ENCODE measurements at places on chromosomes 13 and 19.

DNA sequence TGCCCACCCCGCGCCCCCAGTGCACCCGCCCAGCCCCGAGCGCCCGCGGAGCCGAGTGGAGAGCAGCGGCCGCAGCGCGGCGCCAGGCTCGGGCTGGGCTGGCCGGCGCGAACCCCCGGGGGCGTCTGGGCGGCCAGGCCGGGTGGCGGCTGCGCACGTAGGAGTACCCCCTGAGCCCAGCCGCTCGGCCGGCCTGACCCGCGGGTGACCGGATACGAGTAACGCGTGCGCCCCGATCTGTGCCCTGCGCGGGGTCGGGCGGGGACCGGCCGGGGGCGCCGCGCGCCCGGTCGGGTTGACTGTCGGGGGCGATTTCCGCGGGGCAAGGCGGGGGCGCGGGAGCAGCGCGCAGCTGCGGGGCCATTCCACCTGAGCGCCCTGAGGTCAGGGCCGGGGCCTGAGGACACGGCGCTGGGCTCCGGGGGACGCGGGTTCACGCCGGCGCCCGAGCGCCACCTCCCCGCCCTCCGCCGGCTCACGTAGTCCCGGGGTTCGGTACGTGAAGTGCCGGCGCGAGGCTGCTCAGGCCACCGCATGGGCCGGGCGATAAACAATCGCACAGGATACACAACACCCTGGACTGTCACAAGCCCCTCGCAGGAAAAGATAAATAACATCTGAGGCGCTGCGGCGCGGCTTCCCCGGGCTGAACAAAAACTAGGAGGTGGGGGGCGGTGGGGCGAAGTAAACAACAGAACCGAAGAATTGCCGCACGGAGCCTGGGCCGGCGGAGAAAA, 37.6 kb upstream of the FLT1 start:
- DNase-seq = peak; percentile 31

DNA sequence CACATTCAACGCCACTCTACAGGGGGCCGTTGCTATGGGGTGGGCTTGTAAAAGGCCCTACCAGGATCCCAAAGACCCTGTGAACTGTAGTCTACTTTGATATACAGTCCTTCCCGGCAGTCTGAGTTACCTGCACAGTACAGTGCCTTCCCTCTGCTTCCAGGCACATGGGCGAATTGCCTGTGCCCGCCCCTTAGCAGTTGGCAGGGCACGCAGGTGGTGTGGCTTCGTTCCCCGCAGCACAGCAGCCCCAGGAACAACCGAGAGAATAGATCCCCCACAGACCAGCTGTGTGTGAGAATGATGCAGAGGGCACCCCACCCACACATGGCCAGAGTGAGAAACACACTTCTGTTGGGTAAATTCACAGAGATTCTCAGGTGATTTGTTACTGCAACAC, 60.6 kb downstream of the MRPL57 start:
- no peak for DNase-seq

GRCh38 chr19:30447553-30447870, 75.3 kb downstream of the ZNF536 start:
- DNase-seq = no peak

- DNase-seq = no peak
Observed at GRCh38 chr19:5495792-5496191, 40.6 kb downstream of the ZNRF4 start.

GRCh38 chr13:113764793-113765563, 6.0 kb downstream of the TMEM255B start:
- DNase-seq = no peak

DNA sequence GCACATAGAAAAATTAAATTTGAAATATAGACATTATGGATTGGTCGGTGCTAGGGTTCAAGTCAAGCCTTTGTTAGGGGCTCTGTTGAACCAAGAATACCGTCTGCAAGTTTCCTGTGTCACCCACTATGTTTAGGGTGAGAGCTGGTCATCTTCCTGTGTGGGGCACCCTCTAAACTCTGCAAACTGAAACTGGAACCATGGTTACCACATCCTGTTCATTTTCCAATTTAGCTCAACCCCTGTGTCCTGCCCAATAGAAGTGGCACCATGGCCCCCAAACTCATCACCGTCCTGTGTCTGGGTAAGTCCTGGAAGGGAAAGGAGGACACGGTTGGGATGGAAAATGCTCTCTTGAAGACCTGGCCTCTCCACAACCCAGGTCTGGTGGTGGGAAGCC, 29.9 kb downstream of the LAIR2 start:
- no peak for DNase-seq

- peak; percentile 16 for DNase-seq
Observed at GRCh38 chr13:98144801-98145350, 2.0 kb downstream of the FARP1 start.

DNA sequence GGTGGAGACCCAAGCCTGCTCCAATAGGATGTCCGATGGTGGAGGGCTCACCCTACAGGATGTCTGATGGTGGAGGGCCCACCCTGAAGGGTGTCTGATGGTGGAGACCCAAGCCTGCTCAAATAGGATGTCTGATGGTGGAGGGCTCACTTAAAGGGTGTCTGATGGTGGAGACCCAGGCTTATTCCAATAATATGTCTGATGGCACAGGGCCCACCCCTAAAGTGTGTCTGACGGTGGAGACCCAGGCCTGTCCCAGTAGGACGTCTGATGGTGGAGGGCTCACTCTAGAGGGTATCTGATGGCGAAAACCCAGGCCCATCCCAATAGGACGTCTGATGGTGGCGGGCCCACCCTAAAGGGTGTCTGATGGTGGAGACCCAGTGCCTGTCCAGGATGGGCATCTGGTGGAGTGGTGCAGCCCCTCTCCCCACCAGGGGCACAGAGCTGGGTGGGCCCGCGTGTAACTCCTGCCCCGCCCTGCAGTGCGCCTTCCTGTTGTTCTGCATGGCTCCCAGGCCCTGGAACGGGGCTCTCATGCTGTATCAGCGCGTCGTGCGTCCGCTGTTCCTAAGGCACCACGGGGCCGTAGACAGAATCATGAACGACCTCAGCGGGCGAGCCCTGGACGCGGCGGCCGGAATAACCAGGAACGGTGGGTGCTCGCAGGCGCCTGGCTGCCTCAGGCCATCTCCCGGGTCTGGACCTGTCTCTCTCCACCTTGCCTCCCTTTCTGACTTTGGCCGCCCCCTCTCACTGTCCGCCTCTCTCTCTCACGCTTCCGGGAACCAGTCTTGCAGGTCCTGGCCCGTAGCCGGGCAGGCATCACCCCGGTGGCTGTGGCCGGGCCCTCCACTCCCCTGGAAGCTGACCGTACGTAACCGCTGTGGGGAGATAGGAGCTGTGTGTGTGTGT, 5.1 kb downstream of the REEP6 start:
- DNase-seq = no peak

- peak; percentile 99 for DNase-seq
Observed at GRCh38 chr19:8412783-8413628, at the start of gene MARCHF2. Gene MARCHF2, plus strand, starts transcription at chr19:8413305. Its CDS starts 8,536 bp downstream, at chr19:8421841.

- no peak for DNase-seq
Observed at GRCh38 chr19:51089786-51090185, 7.1 kb upstream of the KLK14 start.

DNA sequence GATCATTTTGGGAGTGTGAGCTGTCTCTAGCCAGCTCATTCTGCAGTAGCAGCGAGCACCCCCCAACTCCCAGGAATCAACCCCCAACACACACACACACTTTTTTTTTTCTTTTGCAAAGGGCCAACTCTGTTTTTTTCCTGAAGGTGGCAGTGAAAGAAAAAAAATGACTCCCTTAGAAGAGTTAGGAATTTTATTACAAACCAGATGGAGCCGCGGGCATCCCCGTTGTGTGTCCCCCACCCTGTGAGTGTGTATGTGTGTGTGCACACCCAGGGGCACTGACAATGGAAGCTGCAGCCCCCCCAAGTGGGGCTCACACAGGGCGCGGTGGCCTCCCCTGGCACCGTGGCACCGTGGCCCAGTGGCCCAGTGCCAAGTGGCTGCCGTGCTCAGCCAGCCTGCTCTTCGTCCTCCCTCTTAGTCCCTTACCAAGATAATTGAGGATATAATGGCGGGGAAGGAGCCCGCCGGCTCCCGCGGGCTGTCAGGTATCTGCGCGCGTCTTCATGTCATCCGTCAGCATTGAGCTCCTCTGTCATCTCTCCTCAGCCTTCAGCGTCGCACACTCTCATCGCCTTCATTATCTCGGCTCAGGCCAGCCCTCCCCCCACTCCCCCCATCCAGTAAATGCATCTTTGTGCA, 314.1 kb downstream of the ZNF536 start:
- no peak for DNase-seq

GRCh38 chr13:44605275-44605674, 29.1 kb upstream of the TSC22D1 start:
- no peak for DNase-seq

DNA sequence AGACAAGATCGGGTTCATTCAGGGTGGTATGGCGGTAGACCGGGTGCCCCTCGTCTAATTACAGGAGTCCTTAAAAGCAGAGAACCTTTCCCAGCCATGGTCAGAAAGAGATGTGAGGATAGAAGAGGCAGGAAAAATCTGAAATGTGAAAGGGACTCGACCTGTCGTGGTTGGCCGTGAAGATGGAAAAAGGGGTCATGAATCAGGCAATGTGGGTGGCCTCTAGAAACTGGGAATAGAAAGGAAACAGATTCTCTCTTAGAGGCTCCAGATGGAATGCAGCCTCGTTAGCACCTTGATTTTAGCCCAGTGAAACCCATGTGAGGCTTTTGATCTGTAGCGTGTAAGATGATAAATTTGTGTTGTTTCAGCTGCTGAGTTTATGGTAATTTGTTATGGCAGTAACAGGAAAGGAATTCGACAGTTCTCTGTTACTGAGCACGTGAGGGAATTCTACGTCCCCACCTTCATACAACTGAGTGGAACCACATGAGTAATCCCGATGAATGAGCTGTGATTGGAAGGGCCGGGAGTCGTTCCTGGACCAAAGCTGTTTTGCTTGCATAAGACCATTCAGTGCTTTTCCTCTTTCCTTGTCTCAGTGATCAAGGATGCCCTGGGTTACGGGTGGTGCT, 11.0 kb upstream of the CA11 start:
- DNase-seq = no peak

- DNase-seq = peak; percentile 36
Observed at GRCh38 chr19:22783651-22784410, at the start of gene ZNF99. Gene ZNF99, minus strand, starts transcription at chr19:22784151. Its CDS starts 135 bp downstream, at chr19:22784016.

DNA sequence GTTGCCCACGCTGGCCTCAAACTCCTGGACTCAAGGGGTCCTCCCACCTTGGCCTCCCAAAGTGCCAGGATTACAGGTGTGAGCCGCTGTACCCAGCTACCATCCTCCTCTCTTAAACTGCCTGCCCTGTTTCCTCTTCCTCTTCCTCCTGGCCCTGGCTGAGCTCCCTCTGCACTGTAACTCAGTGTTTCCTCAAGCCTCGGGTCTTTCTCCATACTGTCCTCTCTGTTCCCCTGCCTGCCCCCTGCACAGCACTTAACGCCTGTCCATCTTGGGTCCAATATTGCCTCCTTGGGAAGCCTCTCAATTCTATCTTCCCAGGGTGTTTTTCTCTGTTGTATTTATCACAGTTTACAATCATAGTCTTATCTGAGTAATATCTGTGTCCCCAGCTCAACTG, 6.1 kb downstream of the LIPE start:
- no peak for DNase-seq

- no peak for DNase-seq
Observed at GRCh38 chr19:33054623-33055022, 10.1 kb downstream of the RHPN2 start.

DNA sequence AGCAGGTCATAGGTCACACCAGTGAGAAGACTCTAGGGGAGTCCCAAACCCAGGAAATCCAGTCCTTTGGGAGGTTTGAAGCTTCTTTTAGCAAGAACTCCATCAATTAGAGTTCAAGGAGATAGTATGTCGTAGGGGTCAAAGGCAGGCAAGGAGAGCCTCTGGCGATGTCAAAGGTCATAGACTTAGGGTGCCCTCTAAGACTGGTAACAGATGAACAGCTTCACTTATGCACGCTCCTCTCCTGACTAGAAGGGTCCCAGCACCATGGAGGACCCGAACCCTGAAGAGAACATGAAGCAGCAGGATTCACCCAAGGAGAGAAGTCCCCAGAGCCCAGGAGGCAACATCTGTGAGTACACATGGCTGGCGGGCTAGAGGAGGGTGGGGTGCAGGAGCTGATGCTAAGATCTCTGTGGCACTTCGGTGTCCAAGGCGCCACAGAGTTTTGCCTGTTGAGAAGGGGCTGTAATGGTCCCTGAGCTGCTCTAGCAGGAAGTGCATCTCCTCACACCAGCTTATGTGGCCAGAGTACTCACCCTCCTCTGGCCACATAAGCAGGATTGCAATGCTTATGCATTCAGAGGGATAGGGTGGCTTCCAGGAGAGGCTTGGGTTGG, 557 bp downstream of the ZNF576 start:
- no peak for DNase-seq

- DNase-seq = no peak
Observed at GRCh38 chr13:55570371-55570770, 1570.3 kb upstream of the PRR20A start.

DNA sequence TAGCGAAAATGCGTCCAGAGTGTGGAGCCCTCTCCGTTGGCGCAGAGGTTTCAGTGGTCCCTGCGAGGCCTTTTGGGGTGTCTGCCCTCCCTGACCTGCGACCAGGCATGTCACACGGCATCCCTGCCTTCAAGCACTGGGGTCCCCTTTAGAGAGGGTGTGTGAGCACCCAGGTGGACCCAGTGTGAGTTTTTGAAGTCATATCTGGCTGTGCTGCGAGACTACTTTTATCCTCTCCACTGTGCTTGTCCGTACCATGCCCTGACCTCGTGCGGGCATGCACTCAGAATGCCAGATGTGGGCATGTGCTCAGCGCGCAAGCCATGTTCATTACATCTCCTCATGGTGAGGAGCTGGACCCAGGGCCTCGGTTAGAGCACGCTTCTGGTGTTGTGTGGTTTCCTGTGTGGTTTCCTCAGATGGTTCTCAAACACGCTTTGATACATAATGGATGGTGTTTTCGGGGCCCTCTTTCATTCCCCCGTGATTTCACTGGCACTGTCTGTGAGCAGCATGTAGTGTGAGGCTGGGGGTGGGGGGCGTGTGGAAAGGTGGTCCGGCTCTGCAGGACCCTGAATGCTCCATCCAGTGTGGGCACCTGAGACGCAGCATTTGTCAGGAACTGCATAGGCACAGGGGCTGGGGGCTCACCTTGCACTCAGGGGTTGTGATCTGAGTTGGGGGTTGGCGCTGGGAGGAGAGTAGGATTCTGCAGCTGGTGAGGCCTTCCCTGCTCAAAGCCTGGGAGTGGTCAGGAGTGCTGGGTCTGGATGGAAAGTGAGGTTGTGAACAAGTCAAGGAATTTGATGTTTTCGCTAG, 2.3 kb downstream of the TFDP1 start:
- DNase-seq = no peak

- no peak for DNase-seq
Observed at GRCh38 chr19:45920458-45920857, 5.9 kb upstream of the NANOS2 start.

GRCh38 chr13:69373747-69374425, 733.7 kb upstream of the ATXN8OS start:
- no peak for DNase-seq

GRCh38 chr13:27794921-27795717, 2.8 kb downstream of the GSX1 start:
- no peak for DNase-seq

DNA sequence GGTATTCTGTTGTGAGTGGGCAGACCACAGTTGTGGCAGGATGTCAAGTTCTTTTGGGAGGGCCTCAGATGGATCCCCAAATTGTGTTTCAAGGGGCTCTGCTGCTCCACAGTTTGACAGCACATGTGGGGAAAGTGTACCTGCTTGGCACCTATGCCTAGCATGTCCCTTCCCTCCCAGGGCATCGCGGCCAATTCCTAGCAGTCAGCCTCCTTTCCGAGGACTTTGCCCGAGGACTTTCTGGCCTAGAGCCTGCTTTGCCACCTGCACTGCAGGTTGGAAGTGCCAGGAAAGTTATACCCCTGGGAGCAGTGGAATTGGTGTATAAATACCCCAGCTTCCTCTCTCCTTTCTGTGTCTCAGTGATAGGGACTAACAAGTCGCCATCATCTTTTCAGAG, 11.9 kb upstream of the GPR12 start:
- DNase-seq = no peak

- no peak for DNase-seq
Observed at GRCh38 chr13:43761616-43762315, 25.0 kb downstream of the ENOX1 start.

All from frontal cortex (tissue), 4 donors.